ENCODE measurements at places on chromosomes 11 and 22.

DNA sequence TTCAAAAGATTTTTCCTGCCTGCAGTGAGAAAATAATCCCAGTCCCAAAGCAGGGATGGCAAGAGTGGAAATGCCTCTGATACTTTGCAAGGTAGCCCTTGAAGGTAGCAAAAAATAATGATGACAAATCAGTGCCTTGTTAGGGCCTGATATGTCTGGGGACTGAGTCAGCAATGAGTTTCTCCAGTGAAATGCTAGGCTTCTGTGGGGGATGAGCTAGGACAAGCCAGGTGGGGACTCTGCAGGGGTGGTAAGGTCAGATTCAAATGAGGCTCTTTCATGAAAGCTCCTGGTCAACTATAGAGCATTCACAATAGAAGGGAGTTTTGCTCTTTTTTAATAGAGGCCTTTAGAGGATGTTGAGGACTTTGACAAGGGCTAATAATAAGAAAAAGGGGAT lies 77.7 kb downstream of the ME3 start:
- no peak overlapping the region for H3K4me3 ChIP-seq
- H3K27ac ChIP-seq: no peak overlapping the region
- DNase-seq: no peak
- H3K4me1 ChIP-seq: peaks cover 17% of the 10 kb centered on the region
- no peaks in the 10 kb centered on the region for H3K36me3 ChIP-seq

DNA sequence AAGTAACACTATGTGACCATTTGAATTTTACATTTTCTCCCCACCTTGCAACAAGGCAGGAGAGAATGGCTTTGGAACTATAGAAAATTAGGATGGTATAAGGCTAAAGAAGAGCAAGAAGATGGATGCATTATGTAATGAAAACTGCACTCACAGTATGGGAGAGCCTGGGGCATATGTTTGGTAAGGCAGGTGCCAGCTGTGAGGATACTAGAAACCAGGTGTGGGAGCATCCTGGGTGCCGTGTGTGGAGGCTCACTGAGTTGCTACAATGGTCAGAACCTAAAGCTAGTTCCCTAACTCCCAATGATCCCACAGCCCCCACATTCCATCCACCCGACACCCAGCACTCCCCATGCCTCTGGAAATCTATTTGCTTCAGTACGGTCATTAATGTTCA lies 42.9 kb downstream of the UBASH3B start:
- H3K36me3 ChIP-seq: no peaks in the 10 kb centered on the region
- H3K27me3 ChIP-seq: no peaks in the 10 kb centered on the region
- no peak overlapping the region for H3K4me3 ChIP-seq

GRCh38 chr22:29750559-29751538 lies 16.0 kb downstream of the ZMAT5 start:
- no peaks in the 10 kb centered on the region for H3K27me3 ChIP-seq

- peaks cover 4% of the 10 kb centered on the region for H3K27me3 ChIP-seq
- H3K27ac ChIP-seq: no peak overlapping the region
- no peaks in the 10 kb centered on the region for H3K36me3 ChIP-seq
- no peak for DNase-seq
- no peaks in the 10 kb centered on the region for H3K4me1 ChIP-seq
- no peak overlapping the region for H3K4me3 ChIP-seq
Observed at GRCh38 chr11:130554241-130555055, 106.0 kb downstream of the ADAMTS15 start.

DNA sequence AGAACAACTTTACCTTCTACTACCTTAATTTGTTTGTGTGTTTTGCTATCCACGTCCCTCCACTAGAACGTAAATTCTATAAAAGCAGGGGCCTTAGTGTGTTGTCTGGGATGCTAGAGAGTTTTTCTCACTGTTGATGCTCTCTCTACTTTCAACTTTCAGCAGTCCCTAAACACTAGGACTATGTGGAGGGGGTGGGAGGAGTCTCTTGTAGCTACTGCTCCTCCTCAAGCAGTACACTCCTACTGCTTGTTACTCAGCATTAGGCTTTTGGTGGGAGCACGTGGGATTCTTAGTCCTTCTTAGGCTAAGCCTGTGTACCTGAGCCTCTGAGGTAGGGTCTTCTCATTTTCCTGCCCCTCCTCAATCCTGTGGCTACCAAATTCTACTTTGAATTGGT lies 56.3 kb downstream of the ARHGAP20 start:
- H3K27ac ChIP-seq: no peak overlapping the region
- no peaks in the 10 kb centered on the region for H3K36me3 ChIP-seq
- no peak for DNase-seq
- H3K4me1 ChIP-seq: no peaks in the 10 kb centered on the region

GRCh38 chr11:108732395-108732794 lies 67.5 kb downstream of the DDX10 start:
- H3K4me1 ChIP-seq: no peaks in the 10 kb centered on the region
- no peak for DNase-seq
- peaks cover 6% of the 10 kb centered on the region for H3K36me3 ChIP-seq
- no peak overlapping the region for H3K4me3 ChIP-seq
- H3K27me3 ChIP-seq: no peaks in the 10 kb centered on the region

GRCh38 chr11:47617417-47617809 lies 23.2 kb upstream of the C1QTNF4 start:
- H3K27ac ChIP-seq: peak overlapping the region; percentile 69
- H3K4me3 ChIP-seq: no peak overlapping the region
- no peaks in the 10 kb centered on the region for H3K36me3 ChIP-seq
- no peaks in the 10 kb centered on the region for H3K27me3 ChIP-seq
- peaks cover 20% of the 10 kb centered on the region for H3K4me1 ChIP-seq

- peak; percentile 81 for DNase-seq
- no peaks in the 10 kb centered on the region for H3K4me1 ChIP-seq
- H3K36me3 ChIP-seq: no peaks in the 10 kb centered on the region
- peak overlapping the region; percentile 32 for H3K4me3 ChIP-seq
Observed at GRCh38 chr11:67071420-67072284, 15.0 kb downstream of the RHOD start.

DNA sequence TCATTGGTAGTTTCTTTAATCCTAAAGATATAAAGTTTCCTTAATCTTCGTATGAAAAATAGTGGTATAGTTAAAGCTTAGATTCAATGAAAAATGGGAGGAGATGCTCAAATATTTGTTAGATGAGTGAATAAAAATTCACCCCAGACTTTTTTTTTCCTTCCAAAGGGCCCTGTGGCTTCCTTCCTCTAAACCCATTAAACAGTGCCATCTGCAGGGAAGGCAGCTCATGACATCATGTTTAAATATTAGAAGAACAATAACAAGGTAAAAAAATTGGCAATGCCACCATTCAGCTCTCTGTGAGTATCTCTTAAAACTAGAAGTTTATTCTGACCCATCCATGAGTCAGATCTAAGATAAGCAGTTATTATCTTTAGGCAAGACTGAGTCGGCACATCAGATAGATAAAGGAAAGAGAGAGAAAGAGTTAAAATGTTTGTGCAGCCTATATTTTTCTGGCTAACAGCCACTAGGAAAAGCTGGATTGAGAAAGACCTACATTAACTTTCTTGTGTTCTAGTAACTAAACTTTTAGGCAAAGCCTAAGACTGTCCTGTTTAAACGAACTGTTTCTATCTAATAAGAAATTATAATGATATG lies 19.1 kb upstream of the OOSP1 start:
- no peaks in the 10 kb centered on the region for H3K4me1 ChIP-seq
- H3K27me3 ChIP-seq: no peaks in the 10 kb centered on the region
- no peaks in the 10 kb centered on the region for H3K36me3 ChIP-seq
- DNase-seq: peak; percentile 24
- no peak overlapping the region for H3K4me3 ChIP-seq
- no peak overlapping the region for H3K27ac ChIP-seq

DNA sequence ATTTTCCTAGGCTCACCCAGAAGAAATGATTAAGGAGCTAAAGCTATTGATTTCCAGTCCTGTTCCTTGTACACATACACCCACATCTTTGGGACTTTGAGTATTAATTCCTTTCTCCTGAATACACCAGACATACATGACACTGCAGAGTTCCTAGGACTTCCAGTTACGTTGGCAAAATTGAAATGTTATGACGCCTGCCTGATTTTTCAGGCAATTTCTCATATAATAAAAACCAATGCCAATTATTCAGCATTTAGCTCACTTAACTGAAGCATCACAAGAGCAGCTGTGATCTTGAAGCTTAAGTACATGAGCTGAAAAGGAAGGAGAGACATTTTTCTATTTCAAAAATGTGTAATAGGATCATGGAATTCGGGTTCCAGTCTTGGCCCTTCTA lies 4.5 kb downstream of the CLMP start:
- H3K27me3 ChIP-seq: peaks cover 40% of the 10 kb centered on the region
- no peak for DNase-seq
- H3K27ac ChIP-seq: no peak overlapping the region
- no peaks in the 10 kb centered on the region for H3K4me1 ChIP-seq

DNA sequence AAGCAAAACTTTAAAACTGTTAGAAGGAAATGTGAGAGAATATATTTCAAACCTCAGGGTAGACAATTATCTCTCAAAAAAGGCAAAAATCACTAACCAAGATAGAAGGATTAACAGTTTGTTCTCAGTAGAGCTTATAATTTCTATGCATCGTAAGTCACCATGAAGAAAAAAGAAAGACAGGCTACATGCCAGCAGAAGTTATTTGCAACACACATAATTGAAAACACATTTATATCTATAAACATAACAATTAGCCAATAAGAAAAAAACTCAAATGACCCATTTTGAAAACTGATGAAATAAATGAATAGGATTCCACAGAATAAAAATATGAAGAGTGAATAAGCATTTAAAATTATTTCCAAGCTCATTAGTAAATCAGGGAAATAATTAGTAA lies 24.4 kb upstream of the SNX19 start:
- H3K27me3 ChIP-seq: no peaks in the 10 kb centered on the region
- no peak for DNase-seq
- H3K27ac ChIP-seq: no peak overlapping the region
- no peaks in the 10 kb centered on the region for H3K4me1 ChIP-seq
- no peak overlapping the region for H3K4me3 ChIP-seq

DNA sequence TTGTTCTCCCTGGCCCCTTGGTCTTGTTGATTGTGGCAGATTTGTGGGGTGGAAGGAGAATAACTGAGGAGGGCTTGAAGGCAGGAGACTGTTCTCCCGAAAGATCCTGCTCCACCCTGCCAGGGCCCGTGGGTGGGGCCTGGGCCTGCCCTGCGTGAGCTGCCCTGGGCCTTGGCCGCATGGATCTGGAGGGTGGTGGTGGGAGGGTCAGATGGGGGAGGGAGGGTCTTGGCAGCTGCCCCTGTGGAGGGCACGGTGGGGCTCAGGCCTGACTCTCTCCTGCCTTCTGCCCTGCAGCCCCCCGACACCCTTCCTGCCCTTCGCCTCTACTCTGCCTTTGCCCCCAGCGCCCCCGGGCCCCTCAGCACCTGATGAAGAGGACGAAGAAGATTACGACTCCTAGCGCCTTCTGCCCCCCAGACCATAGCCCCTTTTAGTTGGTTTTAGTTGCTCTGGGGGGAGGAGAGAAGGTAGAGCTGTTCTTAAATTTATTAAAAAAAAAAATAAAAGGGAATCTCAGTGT lies 1.9 kb downstream of the DRAP1 start:
- H3K4me3 ChIP-seq: no peak overlapping the region
- H3K4me1 ChIP-seq: peaks cover 36% of the 10 kb centered on the region
- peaks cover 7% of the 10 kb centered on the region for H3K36me3 ChIP-seq
- DNase-seq: no peak

GRCh38 chr11:110349138-110349996 lies 53.0 kb upstream of the RDX start:
- H3K36me3 ChIP-seq: no peaks in the 10 kb centered on the region
- H3K4me3 ChIP-seq: no peak overlapping the region
- no peaks in the 10 kb centered on the region for H3K27me3 ChIP-seq
- H3K27ac ChIP-seq: no peak overlapping the region
- H3K4me1 ChIP-seq: peaks cover 23% of the 10 kb centered on the region
- DNase-seq: peak; percentile 13

DNA sequence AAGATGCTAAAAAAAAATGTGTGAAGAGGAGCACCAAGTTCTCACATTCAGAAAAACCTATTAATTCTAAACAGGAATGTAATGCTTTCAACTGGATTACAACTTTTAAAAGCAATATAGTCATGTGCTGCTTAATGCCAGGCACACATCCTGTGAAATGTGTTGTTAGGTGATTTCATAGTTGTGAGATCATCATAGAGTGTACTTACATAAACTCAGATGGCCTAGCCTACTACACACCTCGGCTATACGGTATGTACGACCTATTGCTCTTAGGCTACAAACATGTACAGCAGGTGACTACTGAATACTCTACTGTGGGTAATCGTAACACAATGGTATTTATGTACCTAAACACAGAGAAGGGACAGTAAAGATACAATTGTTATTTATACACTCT lies 142.3 kb downstream of the RBFOX2 start:
- H3K4me1 ChIP-seq: no peaks in the 10 kb centered on the region
- no peak overlapping the region for H3K27ac ChIP-seq
- H3K4me3 ChIP-seq: no peak overlapping the region
- H3K27me3 ChIP-seq: no peaks in the 10 kb centered on the region
- no peak for DNase-seq
- H3K36me3 ChIP-seq: no peaks in the 10 kb centered on the region

- H3K4me3 ChIP-seq: no peak overlapping the region
- no peak overlapping the region for H3K27ac ChIP-seq
- H3K36me3 ChIP-seq: no peaks in the 10 kb centered on the region
- H3K27me3 ChIP-seq: no peaks in the 10 kb centered on the region
Observed at GRCh38 chr11:27656806-27657483, 43.3 kb downstream of the BDNF start.

GRCh38 chr11:1435820-1436467 lies 46.2 kb downstream of the BRSK2 start:
- no peak for DNase-seq
- H3K36me3 ChIP-seq: no peaks in the 10 kb centered on the region
- no peaks in the 10 kb centered on the region for H3K27me3 ChIP-seq
- no peak overlapping the region for H3K27ac ChIP-seq

DNA sequence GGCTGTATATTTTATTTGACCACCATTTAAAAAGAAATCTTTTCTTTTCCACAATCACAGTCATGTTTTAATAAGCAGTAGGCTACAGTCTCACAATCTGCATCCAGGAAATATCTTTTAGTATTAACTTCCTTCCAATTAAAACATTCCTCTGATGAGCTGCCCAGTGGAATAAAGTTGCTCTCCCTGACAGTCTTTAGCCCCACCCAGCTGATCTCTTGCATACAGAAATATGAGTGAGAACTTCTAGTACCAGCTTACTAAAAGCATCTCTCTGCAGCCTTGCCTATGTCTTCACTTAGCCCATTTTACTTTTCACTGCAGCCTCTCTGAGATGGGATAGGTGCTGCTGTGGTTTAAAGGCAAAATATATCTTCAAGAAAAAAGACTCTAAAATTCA lies 143.4 kb upstream of the ANO3 start:
- no peak overlapping the region for H3K27ac ChIP-seq
- H3K36me3 ChIP-seq: no peaks in the 10 kb centered on the region
- no peak overlapping the region for H3K4me3 ChIP-seq
- H3K4me1 ChIP-seq: no peaks in the 10 kb centered on the region

- DNase-seq: no peak
- H3K4me3 ChIP-seq: no peak overlapping the region
- H3K4me1 ChIP-seq: no peaks in the 10 kb centered on the region
- H3K36me3 ChIP-seq: no peaks in the 10 kb centered on the region
- H3K27me3 ChIP-seq: no peaks in the 10 kb centered on the region
- no peak overlapping the region for H3K27ac ChIP-seq
Observed at GRCh38 chr11:35912883-35913624, 30.8 kb upstream of the LDLRAD3 start.
